Epithelial cell of proximal tubule (primary cell): ENCODE measurements at places on chromosomes 5 and 9.

DNA sequence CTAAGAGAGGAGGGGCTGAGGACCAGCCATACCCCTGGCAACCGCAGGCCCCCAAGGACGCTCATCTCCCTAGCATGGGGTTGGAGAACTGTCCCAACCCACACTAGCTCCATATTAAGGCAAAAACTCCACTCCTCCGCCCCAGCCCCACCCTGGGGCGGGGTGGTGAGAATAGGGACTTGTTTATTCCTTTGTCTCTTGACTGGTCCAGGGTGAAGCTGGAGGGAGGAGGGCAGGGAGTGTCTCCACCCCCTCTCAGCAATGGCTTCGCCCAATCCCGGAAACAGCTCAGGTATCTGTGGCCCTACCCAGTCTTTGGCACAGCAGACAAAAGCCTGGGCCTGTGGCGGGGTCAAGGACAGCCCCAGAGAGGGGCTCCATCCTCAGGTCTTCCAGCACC is 16.9 kb downstream of the PRRX2 start:
- no peak for DNase-seq

- DNase-seq: no peak
Measured at GRCh38 chr9:107345327-107345726, 62.2 kb downstream of the RAD23B start.

- no peak for DNase-seq
Measured at GRCh38 chr5:60447488-60447920, 252.5 kb downstream of the DEPDC1B start.

DNA sequence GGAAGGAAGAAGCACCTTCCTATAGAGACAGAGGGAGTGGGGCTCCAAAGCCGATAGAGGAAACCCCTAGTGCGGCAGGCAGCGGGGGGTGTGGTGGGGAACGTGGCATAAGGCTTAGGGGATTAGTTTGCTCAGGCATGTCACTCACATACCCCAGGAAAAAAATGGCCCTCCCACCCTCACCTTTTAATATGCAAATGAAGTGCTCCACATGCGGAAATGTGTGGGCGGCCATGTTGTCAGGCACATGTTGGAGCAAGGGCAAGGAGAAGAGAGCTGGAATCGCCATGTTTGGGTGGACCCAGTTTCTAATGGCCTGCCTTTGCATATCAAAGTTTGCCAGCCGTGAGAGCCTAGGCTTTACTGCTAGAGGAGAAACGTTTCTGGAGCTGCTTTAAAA is 758.8 kb downstream of the NR2F1-AS1 start:
- DNase-seq: no peak

DNA sequence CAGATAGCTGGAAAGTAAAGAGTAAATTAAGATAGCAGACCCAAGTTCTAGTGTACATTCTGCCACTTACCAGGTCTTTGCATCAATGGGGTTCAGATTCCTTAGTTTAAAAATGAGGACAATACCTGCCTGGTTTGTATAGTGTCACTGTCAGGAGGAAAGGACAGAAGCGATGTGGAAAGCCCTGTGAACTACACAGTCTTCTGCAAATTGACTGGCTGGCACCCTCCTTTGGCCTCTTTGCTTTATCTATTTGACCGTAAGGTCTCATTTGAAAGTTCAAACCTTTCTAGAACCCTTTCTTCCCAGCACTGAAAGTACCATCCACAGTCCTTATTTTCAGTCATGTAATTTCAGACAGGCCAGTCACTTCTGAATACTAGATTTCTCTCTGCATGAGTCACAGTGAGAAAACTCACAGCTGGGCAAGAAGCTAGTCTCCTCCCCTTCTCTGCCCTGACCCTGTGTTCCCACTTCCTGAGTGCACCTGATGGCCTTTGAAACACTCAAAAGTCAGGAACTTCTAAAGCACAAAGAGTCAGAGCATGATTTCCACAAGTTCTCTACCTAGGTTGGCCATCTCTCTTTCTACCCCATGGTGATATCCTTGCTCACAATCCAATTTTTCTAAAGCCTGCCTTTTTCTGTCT is 91.3 kb upstream of the RASEF start:
- peak; percentile 70 for DNase-seq

DNA sequence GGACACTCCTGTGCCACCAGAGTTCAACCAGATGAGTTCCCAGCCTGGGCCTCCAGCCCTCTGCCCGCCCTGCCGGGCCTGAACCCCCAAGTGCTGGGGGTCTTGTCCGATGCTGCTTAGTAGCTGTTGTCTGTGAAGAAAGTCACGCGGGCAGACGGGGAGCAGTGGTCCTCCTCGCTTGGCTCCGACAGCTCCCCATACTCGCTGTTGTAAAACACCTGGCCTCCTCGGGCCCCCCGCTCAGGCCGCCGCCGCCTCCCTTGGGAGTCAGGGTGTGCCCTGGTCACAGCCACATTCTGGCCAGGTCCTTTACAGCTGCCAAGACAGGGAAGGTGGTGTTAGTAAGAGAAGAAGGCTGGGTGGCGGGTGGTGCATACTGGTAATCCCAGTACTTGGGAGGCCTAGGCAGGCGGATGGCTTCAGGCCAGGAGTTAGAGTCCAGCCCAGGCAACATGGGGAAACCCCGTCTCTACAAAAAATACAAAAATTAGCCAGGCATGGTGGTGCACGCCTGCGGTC is 11.8 kb upstream of the SCGB3A1 start:
- DNase-seq: no peak

- no peak for DNase-seq
Measured at GRCh38 chr9:105531530-105531929, 26.4 kb upstream of the FKTN start.

- DNase-seq: no peak
Measured at GRCh38 chr9:111839387-111839786, 44.6 kb upstream of the SHOC1 start.

- no peak for DNase-seq
Measured at GRCh38 chr9:122219856-122220672, 8.7 kb downstream of the LHX6 start.

DNA sequence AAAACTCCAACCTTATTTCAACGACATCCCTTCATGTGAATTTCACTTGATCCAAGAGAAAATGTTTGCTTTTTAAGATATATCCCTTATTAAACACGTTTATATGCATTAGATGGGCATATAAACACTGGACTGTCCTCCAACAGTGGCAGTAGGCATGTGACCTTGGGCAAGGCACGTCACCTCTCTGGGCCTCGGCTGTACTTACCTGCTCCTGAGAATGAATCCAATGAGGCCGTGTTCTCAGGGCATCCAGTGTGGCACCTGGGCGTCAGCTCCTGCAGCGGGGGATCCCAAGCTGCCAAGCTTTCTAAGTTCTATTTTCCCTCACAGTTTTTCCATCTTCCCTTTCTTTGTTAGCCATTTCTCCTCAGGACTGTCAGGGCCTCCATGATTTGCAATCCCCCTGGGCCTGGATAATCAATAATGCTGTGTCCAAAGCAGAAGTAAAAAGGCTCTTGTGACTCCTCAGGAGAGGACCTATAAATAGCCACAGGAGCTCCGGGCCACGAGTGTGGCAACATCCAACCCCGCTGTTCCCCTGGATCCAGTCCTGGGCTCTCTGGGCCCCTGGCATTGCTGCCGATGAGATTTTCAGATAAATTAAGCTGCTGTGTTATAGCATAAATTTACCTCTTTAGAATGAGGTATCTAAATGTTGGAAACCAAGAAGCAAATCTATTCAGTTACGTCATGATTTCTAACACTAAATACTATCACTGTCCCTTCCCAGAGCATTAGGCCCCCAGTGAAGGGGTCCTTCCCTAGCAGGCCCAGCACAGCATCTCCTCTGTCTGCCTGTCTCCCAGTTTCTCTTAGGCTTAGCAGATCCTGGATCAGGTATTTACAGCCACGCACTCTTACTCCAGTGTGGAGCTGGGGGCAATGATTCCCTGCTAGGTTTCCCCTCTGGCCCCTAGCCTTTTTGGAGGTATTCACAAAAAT is 76.8 kb downstream of the PTPN3 start:
- no peak for DNase-seq

GRCh38 chr5:158855510-158855909 is 244.2 kb downstream of the EBF1 start:
- no peak for DNase-seq

DNA sequence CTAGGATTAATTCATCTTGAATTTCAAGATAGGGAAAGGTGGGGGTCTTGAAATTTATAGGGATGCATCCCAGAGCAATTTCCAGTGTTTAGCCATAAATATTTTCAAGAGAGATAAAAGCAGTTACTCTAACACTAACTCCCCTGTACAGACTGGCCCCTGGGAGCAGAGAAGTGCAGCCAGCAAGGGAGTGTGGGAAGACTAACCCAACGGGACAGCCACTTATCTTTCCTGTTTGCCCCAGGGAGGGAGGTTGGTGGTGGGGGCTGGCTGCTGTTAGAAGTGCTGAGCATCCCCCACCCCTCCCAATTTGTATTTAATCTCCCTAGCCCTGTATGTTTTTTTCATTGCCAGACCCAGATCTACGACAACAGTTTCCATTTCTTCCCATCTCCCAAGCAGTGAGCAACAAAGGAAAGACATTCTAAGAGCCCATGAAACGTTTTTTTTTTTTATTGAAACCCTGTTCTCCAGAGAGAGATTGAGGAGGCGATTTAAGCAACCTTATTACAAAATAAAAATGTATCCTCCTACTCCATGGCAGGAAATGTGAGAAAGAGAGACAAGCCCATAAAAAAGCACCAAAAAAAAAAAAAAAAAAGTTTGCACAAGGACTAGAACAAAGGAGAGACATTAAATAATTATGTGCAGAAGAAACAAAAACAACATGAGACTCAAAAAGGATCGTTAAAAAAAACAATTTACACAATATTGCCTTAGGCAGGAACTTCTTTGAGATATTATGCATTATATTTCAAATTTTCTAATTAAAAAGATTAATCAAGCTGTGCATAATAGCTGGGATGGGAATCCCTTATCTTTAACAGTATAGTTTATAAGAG is 343.4 kb downstream of the ARHGEF28 start:
- no peak for DNase-seq

DNA sequence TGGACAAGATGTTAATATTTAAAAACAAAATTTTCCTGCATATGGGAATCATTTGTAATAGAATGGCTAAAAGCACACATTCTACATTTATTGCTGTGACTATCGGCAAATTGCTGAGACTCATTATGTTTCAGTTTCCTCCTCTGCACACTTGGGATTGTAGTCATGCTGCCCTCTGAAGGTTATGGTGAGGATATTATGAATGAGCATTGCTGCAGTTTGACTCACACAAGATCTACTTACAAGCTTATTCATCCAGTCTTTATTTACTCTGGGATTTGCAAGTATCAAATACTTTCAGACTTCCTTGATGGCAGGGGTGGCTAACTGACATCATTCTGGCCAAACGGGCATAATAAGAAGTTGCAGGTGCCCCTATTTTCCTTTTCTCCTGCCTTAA is 9.5 kb upstream of the NFIL3 start:
- peak; percentile 74 for DNase-seq

GRCh38 chr5:56414066-56414465 is 180.9 kb upstream of the ANKRD55 start:
- DNase-seq: no peak

DNA sequence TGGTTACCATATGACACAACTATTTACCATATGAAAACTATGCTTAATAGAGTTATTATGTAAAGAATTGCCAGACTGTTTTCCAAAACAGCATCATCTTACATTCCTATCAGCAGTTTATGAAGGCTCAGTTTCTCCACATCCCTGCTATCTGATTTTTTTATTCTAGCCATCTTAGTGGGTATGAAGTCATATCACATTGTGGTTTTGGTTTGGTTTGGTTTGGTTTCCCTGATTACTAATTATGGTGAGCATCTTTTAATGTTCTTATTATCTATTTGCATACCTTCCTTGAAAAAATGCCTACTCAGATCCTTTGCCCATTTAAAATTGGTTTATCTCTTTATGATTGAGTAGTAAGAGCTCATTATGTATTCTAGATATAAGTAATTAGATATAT is 199.4 kb upstream of the NFIL3 start:
- DNase-seq: no peak

DNA sequence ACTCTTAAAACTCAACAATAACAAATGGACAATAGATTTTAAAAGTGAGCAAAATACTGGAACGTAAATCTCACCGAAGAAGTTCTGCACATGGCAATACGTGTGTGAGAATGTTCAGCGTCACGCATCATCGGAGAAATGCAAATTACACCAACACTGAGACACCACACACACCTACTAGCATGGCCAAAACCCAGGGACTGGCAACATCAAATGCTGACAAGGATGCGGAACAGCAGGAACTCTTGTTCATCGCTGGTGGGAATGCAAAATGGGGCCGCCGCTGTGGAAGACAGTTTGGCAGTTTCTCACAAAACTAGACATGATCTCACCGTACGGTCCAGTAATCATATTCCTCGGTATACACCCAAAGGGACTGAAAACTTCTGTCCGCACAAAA is 21.6 kb upstream of the CLPTM1L start:
- no peak for DNase-seq

GRCh38 chr9:134396825-134397224 is 70.6 kb downstream of the RXRA start:
- no peak for DNase-seq

DNA sequence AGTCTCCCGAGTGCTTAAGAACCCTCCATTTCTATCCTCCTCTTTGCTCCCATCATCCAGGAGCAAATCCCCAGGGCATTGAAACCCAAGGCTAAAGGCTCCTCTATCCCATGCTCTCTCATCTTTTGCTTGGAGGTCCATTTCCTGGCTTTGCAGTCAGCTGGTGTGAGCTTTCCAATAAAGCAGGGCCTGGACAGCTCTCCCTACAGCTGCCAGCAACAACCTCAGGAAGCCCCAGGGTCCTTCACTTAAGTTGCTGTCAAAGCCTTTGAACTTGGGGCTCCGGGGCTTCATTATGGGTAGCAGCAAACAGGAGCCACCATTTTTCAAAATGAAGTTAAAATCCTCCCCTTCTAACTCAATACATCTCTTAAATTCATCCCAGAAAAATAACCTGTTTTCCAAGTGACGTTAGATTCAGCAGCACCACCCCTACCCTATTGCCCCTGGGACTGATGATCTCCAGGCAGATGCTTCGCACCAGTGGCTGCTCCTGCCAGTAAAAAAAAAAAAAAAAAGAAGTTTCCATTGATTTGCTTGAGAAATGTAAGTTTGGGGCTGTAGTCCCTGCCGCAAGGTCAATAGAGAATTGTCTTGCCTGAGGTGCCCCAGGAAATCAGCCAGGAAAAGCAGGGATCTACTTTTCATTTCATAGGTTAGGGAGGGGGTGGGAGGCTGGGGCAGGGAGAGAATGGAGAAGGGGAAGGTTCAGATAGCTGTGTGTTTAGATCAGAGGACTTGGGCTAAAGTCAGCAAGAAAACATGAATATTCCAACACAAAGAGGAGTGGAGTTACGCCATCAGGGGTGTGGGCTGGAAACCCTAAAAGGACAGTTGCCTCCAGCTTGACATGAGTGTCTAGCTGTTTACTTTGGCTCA is 83.8 kb upstream of the IL6ST start:
- no peak for DNase-seq
